NCI-H82 (cell line): ENCODE measurements at places on chromosomes 13 and 19.

DNA sequence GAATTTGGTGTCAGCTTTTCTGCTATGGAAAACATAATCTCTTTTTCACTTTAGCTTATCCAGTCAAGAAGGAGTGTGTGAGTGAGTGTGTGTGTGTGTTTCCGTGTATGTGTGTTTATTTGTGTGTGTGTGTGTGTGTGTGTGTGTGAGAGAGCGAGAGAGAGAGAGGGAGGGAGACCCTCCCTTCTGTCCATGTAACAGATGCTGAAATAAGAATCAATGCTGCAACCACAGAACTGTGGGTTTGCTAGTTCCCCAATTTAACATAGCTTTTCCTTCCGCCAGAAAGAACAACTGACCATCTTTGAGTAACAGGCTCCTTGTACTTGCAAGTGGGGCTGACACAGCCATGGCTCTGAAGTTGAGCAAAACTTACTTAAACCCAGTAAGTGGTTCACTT is 5.2 kb downstream of the LCP1 start:
- DNase-seq, result no peak

DNA sequence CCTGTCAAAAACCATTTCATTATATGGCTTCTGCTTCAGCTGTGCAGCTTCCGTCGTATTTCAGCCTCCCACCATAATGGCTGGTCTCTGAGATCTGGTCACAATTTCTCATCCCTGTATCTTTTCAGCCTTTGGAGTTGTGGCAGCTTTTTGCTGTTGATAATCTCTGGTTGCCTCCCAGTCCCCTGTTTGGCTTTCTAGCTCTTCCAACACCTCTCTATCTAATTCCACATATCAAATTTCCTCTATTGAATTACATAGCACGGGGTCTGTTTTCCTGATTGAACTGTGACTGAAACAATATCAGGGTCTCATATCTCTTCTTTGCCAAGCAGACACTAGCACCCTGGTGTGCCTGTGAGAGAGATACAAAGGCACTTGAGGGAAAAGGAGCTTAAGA is 222.1 kb upstream of the OBI1 start:
- DNase-seq, result peak; percentile 56

GRCh38 chr19:10712045-10712444 is 5.8 kb upstream of the DNM2 start:
- peak; percentile 19 for DNase-seq

GRCh38 chr13:102555914-102556553 is 40.8 kb upstream of the TPP2 start:
- DNase-seq, result peak; percentile 84

- no peak for DNase-seq
Measured at GRCh38 chr13:43377973-43378372, 354.6 kb downstream of the DNAJC15 start.

DNA sequence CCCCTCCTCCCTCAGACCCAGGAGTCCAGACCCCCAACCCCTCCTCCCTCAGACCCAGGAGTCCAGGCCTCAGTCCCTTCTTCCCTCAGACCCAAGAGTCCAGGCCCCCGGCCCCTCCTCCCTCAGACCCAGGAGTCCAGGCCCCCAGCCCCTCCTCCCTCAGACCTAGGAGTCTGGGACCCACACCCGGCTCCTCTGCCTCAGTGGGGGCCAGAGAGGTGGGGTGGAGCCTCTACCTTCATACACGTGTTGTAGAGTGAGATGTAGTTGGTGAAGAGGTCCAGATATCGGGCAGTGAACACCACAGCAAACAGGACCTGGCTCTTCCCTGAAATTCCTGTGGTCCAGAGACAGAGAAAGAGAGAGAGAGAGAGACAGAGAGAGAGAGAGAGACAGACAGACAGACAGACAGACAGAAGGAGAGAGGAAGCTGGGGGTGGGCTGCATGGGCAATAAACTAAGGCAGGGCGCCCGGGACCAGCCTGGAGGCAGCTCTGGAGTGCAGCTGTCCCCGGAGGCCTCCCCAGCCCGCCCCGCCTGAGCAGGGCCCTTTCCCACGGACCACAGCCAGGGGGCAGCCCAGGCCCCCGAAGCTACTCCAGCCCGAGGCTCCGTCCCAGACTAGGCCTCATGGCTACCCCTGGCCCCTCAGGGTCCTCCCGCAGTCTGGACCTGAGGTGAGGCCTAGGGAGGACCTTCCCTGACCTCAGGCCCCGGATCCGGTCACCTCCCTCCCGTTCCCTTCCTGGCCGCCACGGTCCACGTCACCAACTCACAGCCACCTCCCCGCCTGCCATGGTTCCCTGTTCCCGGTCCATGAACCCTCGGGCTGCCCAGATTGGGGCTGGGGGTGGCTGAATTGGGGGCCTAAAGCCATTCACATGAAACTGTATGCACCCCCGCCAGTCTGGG is 907 bp downstream of the KDELR1 start:
- DNase-seq, result peak; percentile 80

DNA sequence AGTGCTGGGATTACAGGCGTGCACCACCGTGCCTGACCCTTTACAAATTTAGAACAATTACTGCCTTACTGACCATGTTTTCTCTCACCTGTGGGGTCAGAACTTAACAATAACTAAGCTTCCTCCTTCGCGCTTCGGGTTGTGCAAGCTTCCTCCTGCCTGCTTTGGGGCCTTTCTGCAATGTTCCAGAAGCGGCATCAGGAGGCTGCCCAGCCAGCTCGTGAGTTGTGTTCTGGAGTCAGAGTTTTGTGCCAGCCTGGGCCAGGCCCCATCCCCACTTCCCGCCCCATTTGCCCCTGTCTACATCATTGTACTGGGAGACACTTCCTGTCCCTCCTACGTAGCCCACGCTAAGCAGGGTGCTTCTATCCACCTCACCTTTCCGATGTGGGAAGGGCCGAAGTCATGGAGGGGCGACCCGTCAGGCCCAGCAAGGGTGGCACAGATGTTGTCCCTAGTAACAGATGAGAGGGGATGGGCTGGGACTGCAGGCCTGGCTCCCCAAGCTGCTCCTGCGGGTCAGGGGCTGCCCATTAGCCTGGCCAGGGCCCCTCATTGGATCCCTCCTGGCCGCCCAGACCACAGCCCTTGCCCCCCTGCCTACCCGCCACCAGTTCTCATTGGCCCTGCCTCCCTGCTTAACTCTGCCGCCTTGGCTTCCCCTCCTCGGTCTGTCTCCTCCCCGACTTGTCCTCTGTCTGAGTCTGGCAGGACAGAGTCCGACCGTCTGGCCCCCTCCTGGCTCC is 13.4 kb downstream of the UHRF1 start:
- DNase-seq, result no peak

DNA sequence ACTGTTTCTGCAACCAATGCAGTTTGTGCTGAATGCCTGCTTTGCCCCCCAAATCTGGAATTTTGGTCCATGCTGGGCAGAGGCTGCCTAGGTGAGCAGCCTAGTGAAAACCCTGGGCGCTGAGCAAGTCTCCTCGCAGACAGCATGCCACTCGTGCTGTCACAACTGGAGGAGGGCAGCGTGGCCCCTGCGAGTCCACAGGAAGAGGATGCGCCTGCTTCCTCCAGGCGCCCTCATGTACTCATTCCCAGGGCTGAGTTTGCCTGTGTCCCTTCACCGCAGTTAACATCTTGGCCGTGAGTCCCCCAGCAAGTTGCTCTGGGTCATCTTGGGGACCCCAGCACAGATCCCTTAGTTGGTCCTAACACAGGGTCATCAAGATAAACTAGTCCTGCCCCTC is 26.2 kb upstream of the TMEM160 start:
- DNase-seq, result no peak

- DNase-seq, result no peak
Measured at GRCh38 chr19:10946958-10947657, 13.7 kb upstream of the SMARCA4 start.

DNA sequence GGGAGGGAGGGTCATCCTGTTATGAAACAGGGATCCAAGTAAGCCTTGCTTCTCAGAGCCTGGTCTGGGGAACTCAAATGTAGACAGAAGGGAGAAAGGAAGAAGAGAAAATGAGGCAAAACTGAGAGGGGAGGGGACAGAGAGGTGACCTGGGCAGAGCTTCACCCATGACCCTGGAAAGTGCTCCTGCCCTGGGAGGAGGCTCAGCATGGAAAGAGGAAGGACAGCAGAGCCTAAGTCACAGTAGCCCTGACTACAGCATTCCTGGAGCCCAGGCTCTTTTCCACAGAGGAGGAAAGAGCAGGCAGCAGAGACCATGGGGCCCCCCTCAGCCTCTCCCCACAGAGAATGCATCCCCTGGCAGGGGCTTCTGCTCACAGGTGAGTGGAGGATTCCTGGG is at the start of gene CEACAM3:
Gene CEACAM3, plus strand, starts transcription at position 226 of the 400 bp plus-strand sequence. Its CDS starts 91 bp downstream, at position 317.
- no peak for DNase-seq

- no peak for DNase-seq
Measured at GRCh38 chr13:20151016-20151415, 9.8 kb downstream of the GJA3 start.

GRCh38 chr19:18452386-18452785 is 14.5 kb upstream of the ISYNA1 start:
- DNase-seq, result no peak

GRCh38 chr13:75391432-75392100 is 90.4 kb downstream of the TBC1D4 start:
- DNase-seq, result no peak

GRCh38 chr13:63501702-63502101 is 2086.1 kb upstream of the PCDH20 start:
- DNase-seq, result peak; percentile 82

- DNase-seq, result no peak
Measured at GRCh38 chr19:50939596-50939995, 13.2 kb downstream of the KLK5 start.

DNA sequence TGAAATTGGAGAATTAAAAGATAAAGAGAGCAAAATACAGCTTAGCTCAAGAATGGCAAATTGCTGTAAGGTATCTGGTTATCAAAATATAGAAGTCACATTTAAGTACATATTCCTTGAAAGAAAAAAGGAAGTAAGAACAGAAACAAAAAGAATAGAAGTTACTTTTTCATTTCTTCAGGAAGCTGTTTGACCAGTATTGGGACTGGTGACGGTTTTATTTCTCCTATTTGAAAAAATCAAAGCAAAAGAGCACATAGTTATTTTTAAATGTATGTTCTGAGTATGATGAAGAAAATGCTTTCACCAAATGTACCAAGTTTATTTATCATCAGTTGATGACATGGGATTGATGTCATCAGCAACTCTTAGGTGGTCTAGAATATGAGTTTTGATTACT is 83.1 kb upstream of the OXGR1 start:
- no peak for DNase-seq

DNA sequence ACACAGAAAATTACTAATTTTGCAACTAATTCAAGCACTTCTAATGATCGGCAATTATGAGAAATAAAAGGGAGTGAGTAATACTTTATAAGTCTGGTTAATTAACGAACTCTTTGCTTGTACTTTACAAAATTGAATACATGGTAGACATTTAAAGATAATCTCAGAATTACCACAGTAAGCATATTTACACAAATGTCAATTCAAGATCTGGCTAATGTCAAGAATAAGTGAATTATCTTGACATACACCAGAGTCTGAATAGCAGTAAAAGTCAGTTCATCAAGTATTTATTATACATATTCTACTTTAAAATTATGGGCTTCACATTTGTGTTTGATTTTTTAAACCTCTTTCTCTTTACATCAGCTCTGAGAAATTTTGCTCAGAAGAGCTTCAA is 643.4 kb downstream of the OLFM4 start:
- DNase-seq, result no peak

DNA sequence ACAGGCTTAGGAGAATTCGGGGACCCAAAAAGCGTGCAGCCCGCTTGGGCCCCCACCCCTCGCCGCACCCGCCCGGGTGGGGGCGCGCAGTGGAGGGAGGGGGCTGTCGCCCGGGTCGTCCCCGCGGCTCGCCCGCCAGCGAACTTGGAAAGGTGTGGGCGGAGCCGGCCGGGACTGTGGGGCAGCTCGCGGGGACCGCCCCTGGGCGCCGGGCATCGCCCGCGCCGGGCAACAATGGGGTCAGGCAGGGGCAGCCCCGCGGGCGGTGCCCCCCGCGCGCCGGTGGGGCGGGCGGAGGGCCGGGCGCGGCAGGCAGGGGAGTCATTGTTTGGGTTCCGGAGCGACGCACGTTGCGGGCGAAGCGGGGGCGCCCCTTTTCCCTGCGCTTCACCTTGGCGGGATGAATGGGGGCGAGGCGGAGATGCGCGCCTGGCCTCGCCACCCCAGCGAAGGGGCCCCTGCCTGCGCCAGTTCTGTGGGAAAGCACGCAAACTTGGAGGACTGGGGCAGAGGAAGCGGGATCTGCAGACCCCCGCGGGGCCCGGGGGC is 647 bp upstream of the KLF12 start:
- peak; percentile 82 for DNase-seq

GRCh38 chr19:38683393-38684077 is 36.1 kb downstream of the ACTN4 start:
- DNase-seq, result peak; percentile 24

GRCh38 chr13:44220948-44221347 is 152.7 kb upstream of the SERP2 start:
- no peak for DNase-seq

DNA sequence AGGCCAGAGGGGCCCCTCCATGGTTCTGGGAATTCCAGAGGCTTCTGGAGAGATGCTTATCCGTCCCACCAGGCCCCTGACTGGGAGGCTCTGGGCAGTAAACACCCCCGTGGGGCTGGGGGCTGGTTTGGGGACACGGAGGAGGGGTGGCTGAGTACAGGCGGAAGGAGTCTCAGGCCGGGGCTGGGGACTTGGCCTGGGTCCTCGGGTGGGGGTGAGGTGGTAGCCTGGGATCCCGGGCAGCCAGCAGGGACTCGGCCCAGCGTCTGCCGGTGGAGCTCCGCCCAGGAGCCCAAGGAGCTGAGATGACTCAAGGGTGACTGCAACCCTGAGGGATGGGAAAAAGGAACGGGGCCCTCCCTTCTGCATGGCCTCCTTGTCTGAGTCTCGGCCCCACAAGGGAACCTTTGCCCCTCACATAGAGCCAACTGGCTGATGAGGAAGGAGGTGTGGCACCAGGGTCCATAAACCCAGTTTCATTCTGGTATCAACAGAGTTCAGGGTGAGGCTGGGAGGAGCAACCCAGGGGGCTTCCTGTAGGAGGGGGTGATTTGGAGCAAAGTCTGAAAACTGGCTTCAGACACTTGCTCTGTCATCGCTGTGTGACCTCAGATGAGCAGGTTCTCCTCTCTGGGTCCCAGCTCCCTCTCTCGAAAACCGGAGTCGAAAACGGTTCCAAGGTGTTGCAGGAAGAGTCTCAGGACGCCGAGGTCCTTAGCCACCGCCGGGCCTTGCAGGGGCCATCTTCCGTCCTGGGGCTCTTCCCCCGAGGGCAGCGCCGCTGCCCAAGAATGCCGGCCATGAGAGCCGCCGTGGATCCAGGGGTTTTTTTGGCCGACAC is 809 bp downstream of the MISP start:
- no peak for DNase-seq

- no peak for DNase-seq
Measured at GRCh38 chr19:1967087-1967608, 26.2 kb downstream of the CSNK1G2 start.

GRCh38 chr13:111521691-111522229 is 201.3 kb downstream of the TEX29 start:
- DNase-seq, result no peak

- no peak for DNase-seq
Measured at GRCh38 chr13:34401696-34402095, 540.4 kb upstream of the NBEA start.

DNA sequence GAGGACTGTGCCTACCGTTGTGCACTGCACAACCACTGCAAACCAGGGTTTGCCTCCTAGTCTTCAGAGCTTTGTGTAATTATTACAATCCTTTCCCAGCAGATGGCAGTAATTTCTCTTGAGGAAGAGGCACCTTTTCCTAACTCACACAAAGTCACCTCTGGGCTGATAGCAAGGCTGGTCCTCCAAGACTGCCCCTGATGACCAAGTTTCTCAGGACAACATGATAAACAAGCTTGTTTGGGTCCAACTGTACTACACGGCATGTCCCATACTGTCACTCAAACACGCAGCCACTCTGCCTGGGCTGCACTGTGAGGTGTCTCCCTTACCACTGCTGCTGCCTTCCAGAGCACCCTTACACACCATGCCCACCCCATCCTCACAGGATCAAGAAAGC is 39.3 kb downstream of the RFXAP start:
- DNase-seq, result peak; percentile 92
